Epithelial cell of proximal tubule (primary cell): ENCODE measurements at places on chromosomes 3 and 15. TPM values are rescaled to one million over a fixed set of nuclear protein-coding genes. Genes with fewer than 3 reads are reported as not detected.

Gene SAMMSON
- not detected in 2 replicates for total RNA-seq

Gene NR2E3
- total RNA-seq, result not detected in 2 replicates

Gene CHRFAM7A
- 0.07 TPM in 1 of 2 replicates, not detected in the other for total RNA-seq

- DNase-seq, result no peak
These were observed 112.6 kb downstream of the UACA start for GRCh38 chr15:70650567-70651302.

Gene CPB1
- total RNA-seq, result not detected in 2 replicates

DNA sequence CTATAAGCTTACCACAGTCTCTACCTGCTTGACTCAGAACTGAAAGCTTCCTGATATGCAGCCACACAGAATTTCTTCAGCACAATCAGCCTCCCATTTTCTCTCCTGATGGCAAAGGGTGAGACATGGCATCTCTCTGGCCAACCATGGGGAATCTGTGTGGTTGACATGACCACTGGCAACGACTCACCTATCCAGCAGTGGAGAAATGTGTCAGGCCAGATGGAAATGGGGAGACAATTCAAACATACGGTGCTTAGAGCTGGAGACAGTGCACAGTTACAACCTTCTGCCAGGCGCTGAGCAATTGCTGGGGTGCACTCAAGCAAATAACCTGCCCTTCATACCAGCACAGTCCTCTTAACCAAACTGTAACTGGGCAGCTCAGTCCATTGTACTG is 3.6 kb downstream of the ZNF385D start:
- DNase-seq, result peak; percentile 78

GRCh38 chr3:84835366-84835765 is 123.4 kb upstream of the CADM2 start:
- no peak for DNase-seq

Gene ARL6
- total RNA-seq, result 4.0 and 4.3 TPM in 2 replicates

Gene RAD51
- total RNA-seq, result 19.5 and 20.8 TPM in 2 replicates

Gene ZNF80
- not detected in 2 replicates for total RNA-seq

Gene FRMD4B
- total RNA-seq, result 8.5 and 21.7 TPM in 2 replicates
